ENCODE measurements at places on chromosomes 6 and 20.

DNA sequence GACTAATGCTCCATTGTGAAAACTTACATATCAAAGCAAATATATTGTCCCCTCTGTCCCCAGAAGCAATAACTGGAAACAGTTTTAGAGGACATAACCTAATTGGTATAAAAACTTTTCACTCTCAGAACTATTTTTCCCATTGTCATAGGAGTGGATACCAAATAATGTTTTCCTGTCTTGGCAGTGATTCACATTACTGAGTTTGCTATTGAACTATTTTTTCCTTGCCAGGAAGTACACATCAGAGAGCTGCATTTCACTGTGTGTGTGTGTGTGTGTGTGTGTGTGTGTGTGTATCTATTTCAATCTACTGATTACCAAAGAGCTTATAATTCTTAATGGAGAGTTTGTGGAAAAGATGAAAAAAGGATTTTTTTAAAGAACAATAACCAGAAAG lies 45.4 kb downstream of the AKAP12 start:
- peak; percentile 60 for DNase-seq

DNA sequence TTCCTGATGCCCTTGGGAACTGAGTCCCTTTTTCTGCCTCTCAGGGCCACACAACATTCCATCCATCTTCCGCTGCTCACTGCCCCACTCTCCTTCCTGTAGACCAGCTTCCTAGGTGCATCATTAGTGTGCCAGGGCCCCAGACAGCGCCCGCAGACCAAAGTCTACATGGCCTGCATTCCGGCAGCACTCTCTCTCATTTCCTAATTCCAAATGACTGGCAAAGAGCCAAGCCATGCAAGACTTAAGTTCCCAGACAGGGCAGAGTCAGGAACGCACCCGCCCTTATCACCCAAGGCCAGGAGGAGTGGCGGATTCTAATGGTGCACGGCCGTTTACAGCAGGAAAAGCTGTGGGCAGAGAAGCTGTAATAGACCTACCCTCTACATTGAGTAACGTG lies 159.8 kb upstream of the ARID1B start:
- DNase-seq: no peak

DNA sequence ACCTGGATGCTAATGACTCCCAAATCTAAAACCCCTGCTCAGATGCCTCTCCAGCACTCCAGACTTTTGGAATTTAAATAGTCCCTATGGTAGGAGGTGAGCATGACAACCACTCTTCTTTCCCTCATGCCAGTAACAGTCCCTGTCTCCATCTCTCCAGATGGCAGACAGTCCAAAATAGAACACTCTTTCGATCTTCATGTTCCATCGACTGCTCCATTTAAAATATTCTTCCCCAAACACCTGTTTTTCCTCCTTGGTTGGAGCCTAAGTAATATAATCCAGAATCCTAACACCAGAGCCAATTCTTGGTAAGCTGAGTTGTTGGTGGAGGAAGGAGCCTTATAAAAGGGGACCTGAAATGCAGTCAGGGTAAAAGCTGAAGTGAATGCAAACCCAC lies 723.5 kb upstream of the CHD6 start:
- no peak for DNase-seq

GRCh38 chr20:32206760-32207625 lies 550 bp downstream of the PLAGL2 start:
- DNase-seq: no peak

GRCh38 chr20:40578961-40579360 lies 110.1 kb downstream of the MAFB start:
- no peak for DNase-seq

DNA sequence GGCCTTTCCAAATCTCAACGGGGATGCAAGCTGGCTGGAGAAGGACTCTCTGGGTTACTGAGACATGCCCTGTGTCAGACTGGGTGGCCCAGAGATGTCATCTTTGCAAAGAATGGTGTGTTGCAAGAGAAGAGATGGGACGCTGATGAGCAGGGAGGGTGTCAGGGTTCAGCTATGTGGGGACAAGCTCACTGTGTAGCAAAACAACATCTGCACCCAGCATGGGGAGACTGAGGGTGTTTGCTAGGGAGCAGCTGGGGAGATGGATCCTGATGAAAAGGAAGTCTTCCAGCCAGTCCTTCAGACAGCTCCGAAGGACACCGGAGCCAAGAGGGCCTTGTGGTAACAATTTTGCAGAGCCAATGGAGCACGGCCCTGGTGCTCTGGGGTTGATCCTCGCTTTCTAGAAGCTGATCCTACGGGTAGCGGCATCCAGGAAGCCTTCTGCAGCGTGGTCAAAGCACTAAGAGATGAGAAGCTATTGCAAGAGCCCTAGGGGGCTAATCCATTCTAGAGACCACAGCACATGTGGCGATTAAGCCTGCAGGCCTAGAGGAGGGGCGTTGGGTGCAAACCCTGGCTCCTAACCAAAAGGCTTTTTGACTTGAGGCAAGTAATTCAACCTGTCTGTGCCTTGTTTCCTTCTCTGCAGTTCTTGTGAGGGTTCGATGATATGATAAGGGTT lies 39.9 kb downstream of the EDN3 start:
- no peak for DNase-seq

DNA sequence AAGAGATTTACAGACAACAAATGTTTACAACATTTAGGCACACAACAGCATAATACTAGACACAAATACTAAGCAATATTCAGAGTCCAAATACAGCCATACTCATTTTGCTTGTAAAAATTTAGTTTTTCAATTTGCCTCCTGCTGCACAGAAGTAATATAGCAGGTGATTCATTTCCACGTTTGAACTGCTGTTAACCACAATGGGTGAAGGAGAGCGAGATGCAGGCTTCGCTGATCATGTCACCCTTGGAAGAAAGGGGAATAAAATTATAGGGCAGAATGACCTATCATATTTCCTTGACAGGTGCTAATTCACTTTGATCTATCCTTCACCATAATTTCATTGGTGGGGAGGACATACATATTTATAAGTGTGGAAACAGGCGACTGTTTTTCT lies 643.8 kb upstream of the AGPAT4 start:
- no peak for DNase-seq

DNA sequence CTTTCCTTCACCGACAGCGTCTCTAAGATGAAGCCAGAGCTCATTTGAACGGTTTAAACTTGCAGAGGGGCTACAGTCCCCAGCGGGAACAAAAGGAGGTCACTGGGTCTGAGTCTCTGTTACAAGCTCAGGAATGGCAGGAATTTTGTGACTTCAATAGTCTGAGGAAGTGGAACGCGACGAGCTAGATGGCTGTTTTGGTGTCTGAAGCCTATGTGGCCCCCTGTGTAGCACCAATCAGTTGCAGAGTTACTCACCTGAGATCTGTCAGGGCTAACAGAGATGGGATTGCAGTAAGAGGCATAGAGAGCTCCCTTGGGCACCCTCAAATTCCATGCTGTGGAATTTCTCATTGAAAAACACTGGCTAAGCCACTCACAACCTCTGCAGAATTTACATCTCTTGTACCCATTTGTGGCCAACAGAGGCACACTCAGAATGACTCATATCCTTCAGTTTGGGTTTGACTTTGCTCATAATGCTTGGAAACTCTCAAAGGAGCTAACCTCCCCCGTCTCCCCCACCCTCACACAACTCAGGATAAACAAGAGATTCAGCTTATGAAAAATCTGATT lies 7.1 kb upstream of the TCP11 start:
- DNase-seq: no peak

DNA sequence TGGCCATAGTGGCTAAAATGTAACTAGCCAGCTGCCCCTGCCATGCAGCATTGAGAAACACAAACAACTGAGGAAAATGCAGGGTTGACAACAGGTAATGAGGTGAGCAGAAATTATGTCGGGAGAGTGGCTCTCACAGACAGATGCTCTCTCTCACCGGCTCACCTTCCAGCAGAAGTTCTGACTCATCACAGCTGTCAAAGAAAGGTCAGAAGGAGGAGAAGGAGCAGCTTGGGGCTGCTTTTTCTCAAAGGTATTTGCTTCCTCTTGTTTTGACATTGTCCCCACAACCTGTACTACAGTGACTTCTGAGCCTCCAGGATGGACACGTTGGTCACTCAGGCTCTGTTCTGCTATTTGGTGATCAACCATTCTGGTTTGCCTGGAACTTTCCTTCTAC lies 190.5 kb upstream of the HEY2 start:
- no peak for DNase-seq

- no peak for DNase-seq
These were observed 50.6 kb upstream of the EXOC2 start for GRCh38 chr6:743320-744096.

- DNase-seq: no peak
These were observed 102.6 kb downstream of the SPTLC3 start for GRCh38 chr20:13111249-13111911.

DNA sequence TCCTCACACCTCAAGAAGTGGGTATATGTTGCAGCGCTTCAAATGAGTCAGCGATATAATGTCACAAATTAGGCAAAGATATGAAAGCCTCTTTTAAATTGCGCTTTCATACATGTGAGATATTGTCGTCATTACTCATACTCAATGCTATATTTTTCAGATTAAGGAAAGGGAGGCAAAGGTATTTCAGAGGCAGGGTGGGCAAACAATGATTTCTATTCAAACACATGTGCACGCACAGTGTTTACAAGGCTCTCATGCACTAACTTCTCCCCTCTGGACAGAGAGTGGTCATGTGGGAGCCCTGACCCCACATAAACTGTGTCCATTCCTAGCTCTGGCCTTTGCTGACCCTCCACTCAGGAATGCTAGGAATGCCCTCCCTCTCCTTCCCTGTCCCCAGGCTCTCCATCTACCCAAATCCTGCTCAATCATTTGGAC lies 112.1 kb upstream of the TMEM170B start:
- DNase-seq: no peak

DNA sequence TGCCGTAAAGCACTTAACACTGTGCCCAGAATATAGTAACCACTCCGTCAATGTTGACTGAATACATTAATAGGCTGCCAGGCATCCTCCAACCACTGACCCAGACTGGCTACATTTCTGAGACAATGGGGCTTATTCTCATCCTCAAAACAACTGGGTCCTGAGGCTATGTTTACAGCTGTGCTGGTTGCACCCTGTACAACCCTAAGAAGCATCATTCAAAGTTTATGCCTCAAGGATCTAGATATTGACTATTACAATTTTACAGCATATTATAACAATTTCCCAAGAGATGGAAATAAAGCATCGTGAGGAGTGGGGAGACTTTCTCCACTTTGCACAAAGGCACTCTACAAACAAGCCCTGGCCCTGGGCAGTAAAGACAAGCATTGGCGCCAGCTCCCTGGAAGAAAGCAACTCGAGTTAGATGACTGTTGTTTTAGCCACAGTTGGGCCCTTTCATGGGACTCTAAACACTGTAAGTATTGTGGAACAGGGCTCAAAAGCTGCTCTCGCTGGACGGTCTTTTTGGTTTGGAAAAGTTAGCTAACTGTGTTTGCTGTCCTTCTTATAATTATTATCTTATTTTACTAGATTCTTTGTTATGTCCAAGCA lies 30.2 kb downstream of the MYLIP start:
- no peak for DNase-seq

- DNase-seq: no peak
These were observed 60.5 kb upstream of the SAMD5 start for GRCh38 chr6:147447835-147448611.

GRCh38 chr20:8800089-8800488 lies 268.8 kb upstream of the PLCB4 start:
- no peak for DNase-seq

DNA sequence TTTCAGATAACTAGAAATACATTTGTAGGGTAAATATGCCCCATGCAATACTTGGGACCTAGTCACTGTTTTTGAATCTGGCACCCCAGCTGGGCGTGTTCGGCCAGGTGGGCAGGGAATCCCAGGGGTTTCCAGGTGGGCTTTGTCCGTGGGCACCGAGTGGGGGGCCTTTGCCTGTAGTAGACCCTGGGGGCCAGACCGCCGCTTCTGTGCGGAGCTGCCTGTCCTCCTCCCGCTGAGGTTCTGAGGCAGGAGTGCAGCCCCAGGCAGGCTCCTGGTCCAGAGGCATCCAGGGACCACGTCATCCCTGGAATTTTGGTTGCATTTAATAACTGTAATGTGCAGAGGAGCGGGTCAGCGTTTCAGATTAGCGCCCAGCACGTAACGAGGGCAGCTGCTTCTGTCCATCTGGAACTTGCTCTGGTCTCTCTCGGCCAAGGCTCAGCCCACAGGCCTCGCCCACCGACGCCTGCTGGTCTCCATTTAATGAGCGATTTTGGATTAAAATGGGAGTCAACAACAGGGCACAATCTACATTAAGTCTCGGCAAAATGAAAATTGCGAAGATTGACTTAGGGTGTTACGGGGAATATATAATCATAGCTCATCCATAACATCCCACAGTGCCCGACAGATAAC lies 12.8 kb downstream of the BHLHE23 start:
- DNase-seq: no peak

DNA sequence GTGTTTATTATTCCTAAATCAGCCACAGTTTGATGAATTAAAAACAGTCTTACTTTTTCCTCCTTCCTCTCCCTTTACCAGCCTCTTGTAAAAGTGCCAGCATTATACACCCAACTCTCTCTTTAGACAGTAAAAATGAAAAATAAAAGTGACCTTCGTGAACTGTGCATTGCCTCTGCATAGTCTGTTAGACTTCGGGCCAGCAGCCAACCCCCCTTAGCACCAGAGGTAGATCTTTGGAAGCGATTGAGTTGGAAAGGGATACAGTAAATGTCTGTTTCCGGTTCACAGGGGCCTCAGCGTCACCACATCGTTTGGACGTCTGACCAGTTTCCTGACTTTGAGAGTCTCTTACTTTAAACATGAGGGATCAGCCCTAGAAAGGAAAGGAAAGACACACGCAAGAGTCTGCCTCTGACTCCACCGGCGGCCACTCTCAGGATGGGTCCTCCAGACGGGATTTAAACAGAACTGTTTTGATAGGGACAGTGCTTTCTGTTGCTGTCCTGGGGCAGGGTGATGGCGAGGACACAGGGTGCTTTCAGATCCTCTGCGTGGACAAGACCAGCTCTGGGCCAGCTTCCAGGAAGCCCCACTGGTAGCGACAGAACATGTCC lies 206.6 kb upstream of the PREP start:
- no peak for DNase-seq

DNA sequence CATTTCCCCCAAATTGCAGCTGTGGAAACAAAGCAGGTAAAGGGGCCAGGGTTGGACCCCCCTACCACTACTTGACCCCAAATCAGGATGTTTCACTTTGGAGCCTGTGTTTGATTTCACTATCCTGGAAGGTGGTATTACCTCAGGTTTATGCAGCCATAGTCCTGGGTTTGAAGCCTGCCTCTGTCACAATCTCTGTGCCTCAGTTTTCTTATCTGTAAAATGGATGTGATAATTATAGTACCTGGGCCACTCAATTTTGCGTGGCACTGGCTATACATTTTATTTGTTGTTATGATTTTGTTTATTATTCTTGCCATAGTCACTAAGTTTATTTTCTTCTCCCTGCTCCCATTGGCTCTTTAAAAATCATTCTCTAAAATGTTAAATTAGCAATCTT lies 26.7 kb downstream of the JARID2 start:
- no peak for DNase-seq

- DNase-seq: no peak
These were observed 30.4 kb downstream of the HECA start for GRCh38 chr6:139165324-139165723.

DNA sequence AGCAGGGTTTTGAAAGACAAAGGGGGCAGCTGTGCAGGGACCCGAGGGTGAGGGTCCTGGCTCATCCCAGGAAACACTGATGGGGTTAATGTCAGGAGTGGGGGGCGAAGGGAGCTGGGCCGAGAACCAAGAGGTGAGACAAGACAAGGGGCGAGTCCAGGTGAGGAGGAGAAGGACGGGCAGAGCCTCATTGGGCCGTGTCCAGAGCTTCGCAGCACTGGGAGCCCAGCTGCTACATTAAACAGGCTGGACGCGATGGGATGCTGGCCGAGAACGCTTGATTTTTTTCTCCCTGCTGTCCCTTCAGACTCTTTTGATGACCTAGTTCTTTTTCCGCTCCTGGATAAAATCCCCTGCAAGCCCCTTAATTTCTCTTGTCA lies 172.8 kb upstream of the SNX9 start:
- no peak for DNase-seq

Data from GM04503 (cell line).